ENCODE measurements at places on chromosomes 4 and X.

DNA sequence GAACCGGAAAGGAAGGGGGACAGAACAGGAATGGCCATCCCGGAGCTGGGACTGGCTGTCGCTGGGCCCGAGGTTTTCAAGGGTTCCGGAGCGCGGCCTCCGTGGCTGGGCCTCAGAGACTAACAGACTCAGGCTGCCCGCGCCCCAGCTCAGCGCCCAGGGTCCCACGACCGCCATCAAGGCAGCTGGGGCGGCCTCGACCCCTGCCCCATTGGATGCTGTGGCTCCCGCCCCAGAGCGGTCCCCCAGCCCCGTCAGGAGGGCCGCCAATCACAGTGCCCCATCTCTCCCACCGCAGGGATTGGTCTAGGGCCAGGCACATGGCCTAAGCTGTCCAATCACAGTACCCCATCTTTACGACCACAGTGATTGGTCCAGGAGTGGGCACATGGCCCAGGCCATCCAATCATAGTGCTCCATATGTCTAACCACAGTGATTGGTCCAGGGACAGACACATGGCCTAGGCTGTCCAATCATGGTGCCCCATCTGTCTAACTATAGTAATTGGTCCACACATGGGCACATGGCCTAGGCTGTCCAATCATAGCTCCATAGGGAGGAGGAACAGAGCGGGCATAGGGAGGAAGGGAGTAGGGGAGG is 105.3 kb upstream of the NKX1-1 start:
- DNase-seq, result no peak

- DNase-seq, result no peak
Observed at GRCh38 chrX:154732421-154733065, 18.3 kb downstream of the GAB3 start.

- DNase-seq, result no peak
Observed at GRCh38 chr4:7276515-7276914, 84.2 kb downstream of the SORCS2 start.

- no peak for DNase-seq
Observed at GRCh38 chr4:25427871-25428270, 50.8 kb downstream of the ANAPC4 start.

DNA sequence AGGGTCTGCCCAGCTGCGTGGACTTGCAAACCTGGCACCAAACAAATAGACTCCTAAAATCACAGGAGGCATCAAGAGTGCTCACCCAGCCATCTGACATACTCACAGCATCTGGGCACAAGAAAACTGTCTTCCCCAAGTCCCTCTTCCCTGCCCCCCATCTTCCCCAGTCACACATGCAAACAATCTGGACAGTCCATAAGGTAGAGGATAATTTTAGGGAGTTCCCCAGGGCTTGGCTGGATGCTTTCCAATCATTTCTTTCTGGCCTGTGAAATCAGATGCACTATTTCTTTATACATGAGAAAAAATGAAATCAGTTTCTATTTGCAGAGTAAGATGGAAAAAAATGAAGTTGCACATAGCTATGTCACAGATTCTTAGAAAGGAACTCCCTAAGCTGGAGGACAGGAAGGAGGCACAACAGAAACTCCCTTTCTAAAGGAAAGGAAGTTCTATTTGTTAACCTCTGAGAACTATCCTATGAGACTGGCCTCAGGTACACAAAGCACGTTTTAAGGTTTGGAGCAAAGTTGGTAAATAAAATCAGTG is 342.3 kb downstream of the HNRNPD start:
- no peak for DNase-seq

DNA sequence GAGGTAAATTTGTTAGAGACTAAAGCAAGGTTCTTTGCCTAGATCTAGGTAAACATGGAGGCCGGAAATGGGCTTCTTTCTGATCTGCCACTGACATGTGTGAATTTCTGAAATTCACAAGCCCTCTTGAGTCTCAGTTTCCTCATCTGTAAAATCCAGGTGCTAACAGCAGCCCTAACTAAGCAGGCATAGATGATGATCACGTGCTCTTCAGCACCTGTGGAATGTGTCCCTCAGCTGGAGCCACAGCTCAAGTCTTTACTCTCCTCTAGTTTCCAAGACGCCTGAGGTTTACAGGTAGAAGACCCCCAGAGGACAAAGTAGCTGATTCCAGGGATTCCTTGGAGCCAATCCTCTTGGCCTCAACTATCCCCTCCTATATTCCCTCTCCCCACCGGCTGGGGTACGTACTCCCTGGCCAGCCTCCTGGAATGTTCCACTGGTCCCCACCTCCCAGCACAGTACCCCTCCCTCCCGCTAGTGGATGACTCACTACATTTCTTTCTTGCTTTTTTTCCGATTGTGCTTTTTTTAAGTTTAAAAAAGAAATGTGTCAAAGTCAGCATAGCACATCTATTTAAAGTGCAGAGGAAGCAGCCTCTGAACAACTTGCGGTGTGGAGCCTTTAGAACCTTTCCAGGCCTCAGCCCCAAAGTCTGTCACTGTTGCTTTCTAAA is 98.4 kb downstream of the PHKA2 start:
- no peak for DNase-seq

DNA sequence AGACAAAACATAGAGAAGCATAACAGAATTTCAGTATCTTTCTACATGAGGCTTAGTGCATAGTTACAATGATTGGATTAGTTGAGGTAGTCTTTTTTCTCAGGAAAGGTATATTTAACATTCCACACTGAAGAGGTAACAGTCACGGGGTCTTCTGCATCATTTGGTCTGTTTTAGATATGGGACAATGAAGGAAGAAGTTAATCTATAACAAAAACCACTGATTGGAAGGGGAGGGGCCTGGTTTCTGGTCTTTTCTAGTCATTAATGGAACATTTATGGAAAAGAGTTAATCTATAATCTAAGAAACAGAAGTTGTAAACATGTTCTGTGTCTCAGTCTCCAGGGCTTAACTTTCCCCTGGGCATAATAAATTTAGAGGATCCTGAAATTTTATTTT is 37.3 kb upstream of the HPSE start:
- no peak for DNase-seq

All from stimulated activated CD8-positive, alpha-beta memory T cell treated with anti-CD3 and anti-CD28 coated beads, Interleukin-7, amount 100 ng/mL, for 24 hours (primary cell).